Bone marrow (tissue), 2 donors: ENCODE measurements at places on chromosomes 3 and 15.

GRCh38 chr15:67130166-67130565 is 64.8 kb downstream of the SMAD3 start:
- no peak for DNase-seq

- DNase-seq = no peak
Observed at GRCh38 chr3:11078826-11079515, 75.3 kb upstream of the HRH1 start.

GRCh38 chr3:55006244-55006676 is 78.4 kb upstream of the LRTM1 start:
- no peak for DNase-seq

DNA sequence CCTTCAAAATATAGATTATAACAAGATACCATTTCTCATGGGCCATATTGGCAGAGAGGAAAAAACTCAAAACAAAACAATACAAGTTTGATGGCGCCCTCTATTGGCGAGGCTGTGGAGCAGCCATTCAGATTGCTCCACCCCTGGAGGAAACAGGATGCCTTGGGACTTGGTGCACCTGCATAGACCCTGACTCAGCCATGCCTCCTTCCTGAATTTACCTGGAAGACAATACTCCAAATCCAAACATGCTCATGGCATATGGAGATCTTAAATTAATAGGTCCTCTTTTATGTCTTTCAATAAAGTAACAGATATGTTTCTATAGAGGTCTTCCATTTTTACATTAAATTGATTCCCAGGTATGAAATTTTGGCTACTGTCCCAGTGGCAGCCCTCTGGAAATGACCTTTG is 90.0 kb downstream of the APBA2 start:
- no peak for DNase-seq

GRCh38 chr3:37149257-37149656 is 25.1 kb downstream of the LRRFIP2 start:
- no peak for DNase-seq

- DNase-seq = no peak
Observed at GRCh38 chr3:71102111-71102983, 481.2 kb downstream of the FOXP1 start.
